ENCODE measurements at places on chromosomes 2 and 18.

GRCh38 chr2:70523996-70524965, 29.3 kb downstream of the TGFA start:
- peak; percentile 38 for DNase-seq

GRCh38 chr18:10153924-10154752, 240.3 kb downstream of the VAPA start:
- no peak for DNase-seq

- DNase-seq: peak; percentile 13
Observed at GRCh38 chr18:43571078-43571689, 293.9 kb upstream of the SYT4 start.

- DNase-seq: no peak
Observed at GRCh38 chr18:59182673-59183072, 37.3 kb upstream of the GRP start.

DNA sequence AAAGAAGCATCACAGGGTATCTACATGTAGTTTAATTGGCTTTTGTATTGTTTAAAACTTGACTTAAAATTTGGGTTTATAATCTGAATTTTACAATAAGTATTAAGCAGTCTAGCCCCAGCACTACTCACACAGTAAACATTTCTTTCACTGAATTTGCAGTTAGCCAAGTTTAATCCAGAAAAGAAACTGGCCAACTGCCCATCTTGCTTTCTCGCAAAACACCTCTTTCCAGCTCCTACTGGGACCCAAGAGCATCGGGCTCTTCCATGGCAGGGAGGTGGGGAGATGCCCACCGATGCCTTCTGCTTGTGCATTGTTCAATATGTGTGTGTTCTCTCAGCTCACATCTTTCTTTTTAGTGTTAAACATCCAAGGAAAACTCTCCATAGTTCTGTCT, 212.8 kb upstream of the BOD1L2 start:
- DNase-seq: no peak

- DNase-seq: no peak
Observed at GRCh38 chr2:239724194-239724849, 300.8 kb downstream of the NDUFA10 start.

DNA sequence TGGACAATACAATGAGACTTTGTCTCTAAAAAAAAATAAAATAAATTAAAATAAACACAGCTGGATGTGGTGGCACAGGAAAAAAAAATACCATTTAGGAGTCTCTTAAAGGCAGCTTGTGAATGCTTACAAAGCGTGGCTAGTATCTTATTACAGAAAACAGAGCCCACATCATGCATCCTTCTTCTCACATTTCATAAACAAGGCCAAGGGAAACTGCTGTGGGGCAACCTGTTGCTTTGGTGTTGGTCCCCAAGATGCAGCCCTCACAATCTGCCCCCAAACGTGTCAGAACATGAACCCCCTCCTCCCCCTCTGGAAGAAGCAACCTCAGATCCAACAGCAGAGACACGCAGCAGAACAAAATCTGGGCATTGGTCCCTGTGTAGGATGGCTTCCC, 2.6 kb downstream of the SLC14A1 start:
- no peak for DNase-seq

DNA sequence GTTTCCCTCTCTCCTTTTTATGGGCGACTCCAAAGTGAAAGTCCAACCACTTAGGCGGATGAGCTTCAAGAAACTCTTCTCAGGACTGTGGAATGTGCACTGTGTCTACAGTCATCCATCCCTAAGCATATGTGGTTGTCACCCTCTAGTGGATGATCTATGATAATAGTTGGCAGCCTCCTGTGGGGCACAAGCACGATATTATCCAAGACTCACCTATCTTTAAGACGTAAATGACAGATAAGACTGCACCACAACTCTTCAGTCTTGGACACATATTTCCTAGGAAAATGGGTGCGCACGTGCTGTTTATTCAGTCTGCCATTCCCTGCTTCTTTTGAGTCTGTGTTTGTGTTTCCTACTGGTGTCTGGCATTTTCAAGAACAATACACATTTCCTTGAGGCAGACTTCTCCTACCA, 145.5 kb upstream of the CTAGE1 start:
- DNase-seq: peak; percentile 55

DNA sequence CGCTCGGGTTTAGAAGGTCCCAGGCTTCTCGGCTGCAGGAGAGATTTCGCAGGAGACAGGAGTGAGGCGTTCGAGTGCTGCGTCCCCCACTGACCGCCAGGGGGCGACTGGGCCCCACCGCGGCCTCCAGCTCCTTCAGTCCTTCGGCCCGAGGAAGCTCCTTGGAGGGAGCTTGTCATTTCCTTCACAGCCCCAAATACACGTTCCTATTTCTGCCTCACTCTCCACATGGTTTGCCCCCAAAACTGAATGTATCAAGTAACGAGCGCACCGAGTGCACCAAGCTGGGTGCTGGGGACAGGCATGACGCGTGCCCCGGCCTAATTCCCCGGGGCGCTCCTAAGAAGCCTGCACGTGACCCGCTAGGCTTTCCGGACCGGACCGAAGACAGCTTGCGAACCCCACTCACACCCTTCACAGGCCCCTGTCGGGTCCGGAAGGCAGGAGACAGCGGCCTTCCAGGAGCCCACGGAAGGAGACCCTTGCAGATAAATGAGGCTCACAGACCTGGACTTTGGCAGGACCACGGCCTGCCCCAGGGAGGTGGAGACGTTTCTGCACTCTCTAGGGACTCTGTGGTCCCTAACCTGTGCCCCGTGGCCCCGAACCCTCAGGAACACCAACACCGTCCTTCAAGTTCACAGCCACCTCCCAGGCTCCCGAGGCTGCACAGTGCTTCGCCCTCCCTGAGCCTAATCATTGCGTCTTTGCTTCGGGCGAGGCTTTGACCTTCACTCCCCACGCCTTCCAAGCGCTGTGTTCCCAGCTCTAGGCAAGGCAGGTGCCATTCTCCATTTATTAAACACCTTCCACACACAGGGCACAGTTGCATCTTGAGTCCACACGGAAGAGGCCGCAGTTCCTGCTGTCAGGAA, 13.0 kb upstream of the FAHD2A start:
- DNase-seq: peak; percentile 22

- DNase-seq: peak; percentile 46
Observed at GRCh38 chr2:177772529-177772928, 300.0 kb downstream of the PDE11A start.

DNA sequence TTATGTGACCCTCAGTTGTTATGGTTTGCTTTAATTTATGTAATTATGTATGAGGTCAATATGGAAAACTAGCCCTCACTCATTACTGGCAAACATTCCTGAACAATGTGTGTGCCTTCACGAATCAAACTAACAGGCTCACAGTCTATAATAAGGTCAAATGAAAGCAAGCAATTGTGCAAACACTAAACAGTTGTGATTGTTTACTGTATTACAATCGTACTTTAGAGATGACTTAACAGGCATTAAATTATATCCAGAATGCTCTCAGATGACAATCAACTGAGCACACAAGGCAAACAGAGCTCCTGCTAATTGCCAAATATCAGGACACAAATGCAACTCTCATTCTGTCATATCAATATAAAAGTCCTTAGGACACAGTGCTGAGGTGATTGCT, 29.5 kb downstream of the COL5A2 start:
- no peak for DNase-seq

- DNase-seq: no peak
Observed at GRCh38 chr2:80338794-80339193, 34.2 kb upstream of the LRRTM1 start.

DNA sequence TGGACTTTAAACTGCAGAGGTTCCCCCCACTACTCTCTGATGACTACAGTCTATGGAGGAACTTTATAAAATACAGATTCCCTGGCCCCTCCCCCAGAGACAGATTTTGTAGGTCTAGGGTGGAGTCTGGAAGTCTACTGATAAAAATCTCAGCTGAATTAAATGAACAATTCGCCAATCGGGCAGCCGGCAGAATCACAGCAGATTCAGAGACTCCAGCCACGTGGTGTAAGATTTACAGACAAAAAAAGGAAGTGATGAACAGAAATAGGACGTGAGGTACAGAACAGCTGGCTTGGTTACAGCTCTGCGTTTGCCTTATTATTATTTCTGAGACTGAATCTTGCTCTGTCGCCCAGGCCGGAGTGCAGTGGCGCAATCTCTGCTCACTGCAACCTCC, 21.4 kb upstream of the MTA3 start:
- DNase-seq: no peak

DNA sequence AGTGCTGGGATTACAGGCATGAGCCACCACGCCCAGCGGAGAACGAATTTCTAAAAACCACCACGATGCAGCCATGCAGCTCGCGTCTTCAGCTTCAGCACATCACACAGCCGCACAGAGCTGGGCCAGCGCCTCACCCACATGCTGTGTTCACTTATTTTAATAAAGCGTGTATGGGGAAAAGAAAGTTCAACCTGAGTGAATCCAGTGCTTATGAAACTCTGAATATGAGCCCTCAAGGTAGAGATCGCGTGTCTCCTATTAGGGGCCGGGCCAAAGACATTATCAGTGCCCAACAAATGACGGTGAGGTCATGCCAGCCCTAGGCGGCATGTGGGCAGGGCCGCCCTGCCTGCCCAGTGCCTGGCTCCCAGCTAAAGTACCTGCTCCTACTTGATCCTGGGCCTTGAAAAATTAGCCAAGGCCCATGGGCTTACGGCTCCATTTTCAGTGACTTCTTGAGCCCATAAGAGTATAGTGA, 44.3 kb downstream of the SPRED2 start:
- DNase-seq: no peak

GRCh38 chr2:160062292-160063005, at the start of gene PLA2R1:
Gene PLA2R1, minus strand, starts transcription at chr2:160062615. Its CDS starts 212 bp downstream, at chr2:160062403.
- no peak for DNase-seq

DNA sequence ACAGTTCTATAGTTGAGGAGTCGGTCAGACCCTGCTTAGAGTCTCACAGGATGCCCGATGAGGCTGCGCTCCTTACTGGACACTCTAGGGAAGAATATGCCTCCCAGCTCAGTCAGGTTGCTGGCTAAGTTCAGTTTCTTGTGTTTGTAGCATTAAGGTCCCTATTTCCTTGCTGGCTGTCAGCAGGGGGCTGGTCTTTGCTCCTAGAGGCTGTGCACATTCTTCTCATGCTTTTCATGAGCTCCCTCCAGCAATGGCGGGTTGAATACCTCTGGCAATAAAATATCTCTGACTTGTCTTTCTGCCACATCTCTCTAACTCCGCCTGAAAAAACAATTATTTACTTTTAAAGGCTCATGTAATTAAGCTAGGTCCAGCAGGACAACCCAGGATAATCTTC, 79.4 kb upstream of the DNAJC10 start:
- no peak for DNase-seq

DNA sequence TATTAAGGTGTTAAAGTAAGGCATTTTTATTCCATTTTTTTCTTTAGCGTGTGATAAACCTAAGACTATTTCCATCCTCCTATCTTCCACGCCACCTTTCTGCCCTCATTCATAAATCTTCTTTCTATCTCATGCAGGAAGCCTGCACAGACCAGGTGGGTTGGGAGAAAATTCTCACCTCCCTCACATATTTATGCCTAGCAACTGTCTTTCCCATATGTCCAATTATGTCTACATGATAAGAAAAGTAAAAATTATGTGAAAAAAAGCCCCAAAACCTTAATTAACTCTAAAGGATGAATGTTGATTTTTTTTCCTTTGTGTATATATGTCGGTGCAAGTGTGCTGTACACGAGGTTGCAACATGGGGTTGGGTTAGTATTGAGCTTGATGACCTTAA, 225.6 kb upstream of the GCFC2 start:
- no peak for DNase-seq

DNA sequence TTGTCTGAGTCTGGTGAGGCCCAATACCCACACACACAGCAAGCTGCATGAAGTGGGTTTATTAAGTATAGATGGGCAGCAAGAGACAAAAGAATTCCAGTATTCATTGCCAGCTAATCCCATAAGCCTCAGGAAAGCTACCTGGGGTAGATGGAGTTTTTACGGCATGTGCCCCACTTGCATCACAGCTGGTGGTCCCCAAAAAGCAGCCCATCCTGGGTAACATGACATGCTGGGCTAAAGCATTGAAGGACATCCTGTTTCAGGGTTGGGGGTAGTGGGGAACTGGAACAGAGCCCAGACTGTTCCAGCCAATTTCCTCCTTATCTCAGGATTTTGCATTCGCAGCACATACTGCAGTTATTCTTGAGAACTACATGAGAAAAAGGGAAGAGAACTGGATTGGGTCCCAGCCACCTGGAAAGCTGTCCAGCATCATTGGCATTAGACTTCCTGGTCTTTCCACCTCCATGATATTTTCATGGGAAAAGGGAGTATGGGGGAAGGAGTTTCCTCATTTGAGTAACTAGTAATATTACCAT, 240.1 kb upstream of the MMADHC start:
- no peak for DNase-seq

GRCh38 chr2:112701052-112701451, 19.8 kb upstream of the NT5DC4 start:
- DNase-seq: no peak

DNA sequence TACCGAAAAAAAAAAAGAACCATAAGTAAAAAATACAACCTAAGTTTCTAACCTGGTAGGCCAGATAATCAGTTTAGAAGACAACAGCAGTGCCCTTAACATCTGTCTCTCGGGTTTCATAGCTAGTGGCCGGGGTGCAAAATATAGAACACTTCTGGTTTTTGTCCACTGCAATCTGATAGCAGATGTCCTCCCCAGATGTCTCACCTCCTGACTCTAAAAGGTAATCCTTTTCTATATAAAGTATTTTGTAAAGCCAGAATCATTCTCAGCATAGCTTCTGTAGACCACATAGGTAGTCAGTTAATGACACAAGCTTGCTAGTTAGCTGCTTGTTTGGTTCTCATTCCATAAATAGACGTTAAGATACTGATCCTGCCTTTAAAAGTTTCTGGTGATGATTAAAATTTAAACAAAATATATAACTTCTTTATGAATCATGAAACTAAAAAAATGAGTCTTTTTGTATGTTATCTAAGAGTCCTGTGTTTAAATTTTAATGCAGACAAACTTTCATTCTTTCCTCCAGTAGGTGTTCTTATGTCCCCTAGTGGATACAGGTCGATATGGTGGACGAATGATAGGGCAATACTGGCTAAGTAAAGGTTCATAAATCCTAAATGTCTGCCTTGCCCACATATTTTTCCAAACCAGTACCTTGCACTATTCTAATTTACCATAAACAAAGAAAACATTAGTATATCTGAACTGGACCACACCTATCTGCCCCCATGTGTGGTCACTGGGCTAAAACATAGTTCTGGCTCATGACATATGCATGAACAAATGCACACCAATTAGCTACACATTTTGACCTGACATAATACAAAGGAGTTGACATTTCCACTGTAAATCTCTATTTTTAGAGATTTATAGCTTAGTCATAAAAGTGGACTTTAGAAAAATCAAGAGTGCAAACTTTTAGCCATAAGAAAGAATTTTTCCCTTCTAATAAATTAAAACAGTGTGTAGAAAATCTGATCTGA, 171.0 kb downstream of the SRBD1 start:
- DNase-seq: no peak

GRCh38 chr2:241009191-241009590, 10.8 kb downstream of the SNED1 start:
- DNase-seq: no peak

All from CD4-positive, alpha-beta T cell treated with Interleukin-21 for 1 hour (primary cell).